Esophagus squamous epithelium (tissue), 5 donors: ENCODE measurements at places on chromosomes 7 and 10.

DNA sequence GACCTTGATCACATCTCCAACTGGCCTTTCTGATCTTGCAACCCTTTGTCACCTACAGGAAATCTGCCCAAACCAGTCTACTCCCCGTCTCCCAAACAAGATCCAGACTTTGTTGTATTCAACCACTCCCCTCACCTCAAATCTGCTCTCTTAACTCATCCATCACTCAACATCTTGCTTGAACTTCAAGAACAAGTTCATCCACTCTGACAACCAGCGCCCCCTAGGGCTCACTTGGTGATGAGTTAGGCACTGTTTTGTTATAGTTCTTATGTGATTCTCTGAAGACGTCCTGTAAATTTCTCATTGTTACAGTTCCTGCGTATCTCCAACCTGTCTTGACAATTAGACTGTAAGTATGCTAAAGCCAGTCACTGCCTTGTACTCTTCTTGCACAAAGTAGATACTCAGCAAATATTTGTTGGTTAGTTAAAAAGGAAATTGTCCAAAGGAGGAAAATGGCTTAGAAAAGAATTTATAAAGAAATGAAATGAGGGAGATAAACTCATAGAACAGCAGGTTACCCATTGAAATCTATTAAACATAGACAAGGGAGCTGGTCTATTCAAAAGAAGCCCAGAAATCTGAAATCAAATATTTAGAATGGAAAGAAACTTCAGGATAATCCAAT, 5.3 kb downstream of the FRMD4A start:
- no peak for DNase-seq

- DNase-seq: no peak
Observed at GRCh38 chr10:100743626-100744135, 1.7 kb upstream of the PAX2 start.

GRCh38 chr10:103668351-103669242, 175.1 kb downstream of the NEURL1 start:
- DNase-seq: no peak

DNA sequence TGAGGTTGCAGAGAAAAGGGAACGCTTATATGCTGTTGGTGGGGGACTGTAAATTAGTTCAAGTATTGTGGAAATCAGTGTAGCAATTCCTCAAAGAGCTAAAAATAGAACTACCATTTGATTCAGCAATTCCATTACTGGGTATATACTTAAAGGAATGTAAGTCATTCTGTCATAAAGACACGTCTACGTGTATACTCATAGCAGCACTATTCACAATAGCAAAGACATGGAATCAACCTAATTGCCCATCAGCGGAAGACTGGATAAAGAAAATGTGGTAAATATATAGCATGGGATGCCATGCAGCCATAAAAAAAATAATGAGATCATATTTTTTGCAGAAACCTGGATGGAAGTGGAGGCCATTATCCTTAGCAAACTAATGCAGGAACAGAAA, 100.0 kb upstream of the NPSR1 start:
- no peak for DNase-seq

GRCh38 chr10:102286216-102286615, 40.9 kb downstream of the GBF1 start:
- DNase-seq: no peak
